ENCODE measurements at places on chromosomes 3 and 15.

- no peak for DNase-seq
These were observed 456.5 kb upstream of the THRB start for GRCh38 chr3:24951180-24951579.

DNA sequence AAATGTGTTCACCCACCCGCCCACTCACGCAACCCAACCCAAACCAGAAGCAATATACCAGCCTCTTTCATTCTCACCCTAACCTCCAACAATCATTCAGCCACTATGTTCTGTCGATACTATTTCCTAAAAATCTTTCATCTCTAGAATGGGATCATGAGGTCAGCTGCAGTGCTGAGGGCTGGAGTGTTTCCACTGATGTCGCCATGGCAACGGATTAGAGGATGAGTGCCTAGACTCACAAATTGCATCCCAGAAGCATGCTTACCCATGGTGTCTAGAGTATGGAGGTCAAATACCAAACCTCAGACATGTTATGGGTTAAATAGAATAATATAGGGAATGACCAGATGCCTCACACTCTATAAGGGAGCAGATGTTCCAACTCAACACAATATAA is 138.5 kb downstream of the GABRB3 start:
- no peak for DNase-seq

DNA sequence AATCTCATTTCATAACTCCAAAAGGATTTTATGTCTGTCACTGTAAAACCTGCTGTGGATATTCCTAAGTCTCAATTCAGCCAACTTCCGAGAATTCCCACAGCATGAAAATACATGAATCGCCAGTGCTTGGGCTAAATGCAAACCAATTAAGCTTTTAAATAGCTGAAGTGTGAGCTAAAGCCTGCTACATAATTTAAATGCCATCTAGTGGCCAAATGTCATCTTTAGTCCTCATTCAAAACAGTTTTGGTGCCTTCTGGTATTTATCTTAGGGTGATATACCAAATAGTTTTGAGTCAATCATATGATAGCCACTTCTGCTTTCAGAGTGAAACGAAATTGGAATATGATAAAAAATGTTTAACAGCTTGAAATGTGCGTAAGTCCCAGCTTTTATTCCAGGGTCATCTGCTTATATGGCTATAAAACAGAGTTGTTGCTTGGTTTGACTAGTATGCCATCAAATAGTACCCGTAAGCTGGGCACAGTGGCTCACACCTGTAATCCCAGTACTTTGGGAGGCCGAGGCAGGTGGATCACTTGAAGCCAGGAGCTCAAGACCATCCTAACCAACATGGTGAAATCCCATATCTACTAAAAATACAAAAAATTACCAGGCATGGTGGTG is 41.8 kb upstream of the CCNL1 start:
- peak; percentile 14 for DNase-seq

- no peak for DNase-seq
These were observed 47.4 kb downstream of the PAQR5 start for GRCh38 chr15:69346112-69346511.

GRCh38 chr15:28900892-28901586 is 15.3 kb downstream of the APBA2 start:
- DNase-seq, result no peak

DNA sequence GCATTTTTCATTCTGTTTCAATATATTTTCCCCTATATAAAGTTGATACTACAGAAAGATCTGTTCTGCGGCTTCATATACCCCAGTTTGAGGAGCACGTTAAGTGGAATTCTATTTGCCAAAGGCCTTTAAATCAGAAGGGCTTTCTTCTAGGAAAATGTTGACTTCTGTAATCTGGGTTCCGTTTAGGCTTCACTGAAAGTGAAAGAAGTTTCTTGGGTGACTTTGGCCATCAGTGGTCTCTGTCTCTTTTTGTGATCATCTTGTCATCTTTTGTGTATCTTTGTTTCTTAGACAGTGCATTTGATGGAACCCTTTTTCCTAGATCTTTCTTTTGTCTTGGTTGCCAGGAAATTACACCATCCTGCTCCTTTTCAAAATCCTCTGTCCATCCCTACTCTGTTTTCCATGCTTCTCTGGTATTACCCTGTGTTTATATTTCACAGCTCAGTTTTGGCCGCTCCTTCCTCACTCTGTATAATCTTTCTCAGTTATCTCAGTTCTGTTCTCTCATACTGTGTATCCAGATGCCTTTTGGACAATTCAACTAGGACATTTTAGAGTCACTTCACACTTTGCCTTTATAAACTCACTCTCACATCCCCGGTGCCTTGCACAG is 40.7 kb upstream of the MAP3K13 start:
- no peak for DNase-seq
